Stimulated activated CD8-positive, alpha-beta memory T cell treated with anti-CD3 and anti-CD28 coated beads, Interleukin-15, amount 100 ng/mL, for 24 hours (primary cell): ENCODE measurements at places on chromosomes 13 and 19.
A peak's percentile ranks its signal among the peaks of the same experiment; 100 is the strongest.

GRCh38 chr19:13020002-13020414 lies 24.7 kb downstream of the NFIX start:
- no peak for DNase-seq

- DNase-seq = no peak
Observed at GRCh38 chr13:26051657-26052311, at the start of gene SHISA2. Gene SHISA2 (minus strand): TSS chr13:26052016. CDS start chr13:26050975, 1,041 bp downstream.

GRCh38 chr19:12777217-12778016 lies 2.1 kb upstream of the HOOK2 start:
- DNase-seq = peak; percentile 72

DNA sequence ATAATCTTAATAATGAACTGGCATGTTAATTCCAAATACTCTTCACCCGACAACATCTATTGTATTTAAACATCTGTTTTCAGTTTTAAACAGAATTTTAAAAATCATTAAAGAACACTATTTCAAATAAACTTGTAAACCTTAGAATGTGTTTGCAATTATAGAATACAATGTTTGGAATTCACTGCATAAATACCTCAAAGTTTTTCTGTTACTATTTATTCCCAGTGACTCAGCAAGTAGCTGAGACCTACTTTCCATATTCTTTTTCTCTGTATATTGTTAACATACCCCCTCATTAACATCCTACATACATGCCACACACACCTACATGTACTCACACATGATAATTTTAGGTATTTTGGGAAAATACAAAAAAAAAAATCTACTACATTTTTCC lies 1134.3 kb downstream of the SLITRK1 start:
- DNase-seq = no peak

DNA sequence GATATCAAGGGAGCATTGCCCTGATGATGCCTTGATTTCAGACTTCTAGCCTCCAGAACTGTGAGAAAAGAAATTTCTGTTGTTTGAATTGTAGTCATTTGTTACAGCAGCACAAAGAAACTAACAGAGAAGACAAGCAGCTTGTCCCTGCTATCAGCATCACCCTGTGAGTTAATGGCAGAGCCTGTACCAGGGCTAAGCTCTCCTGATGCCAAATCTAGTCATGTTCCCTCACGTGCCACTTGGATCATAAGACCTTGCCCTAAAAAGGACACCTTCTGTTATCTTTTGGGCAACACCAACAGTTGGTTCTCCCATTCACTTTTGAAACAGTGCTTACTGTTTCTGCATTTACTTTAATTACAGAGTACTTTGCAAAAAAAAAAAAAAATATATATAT lies 14.8 kb downstream of the RCBTB2 start:
- DNase-seq = no peak

DNA sequence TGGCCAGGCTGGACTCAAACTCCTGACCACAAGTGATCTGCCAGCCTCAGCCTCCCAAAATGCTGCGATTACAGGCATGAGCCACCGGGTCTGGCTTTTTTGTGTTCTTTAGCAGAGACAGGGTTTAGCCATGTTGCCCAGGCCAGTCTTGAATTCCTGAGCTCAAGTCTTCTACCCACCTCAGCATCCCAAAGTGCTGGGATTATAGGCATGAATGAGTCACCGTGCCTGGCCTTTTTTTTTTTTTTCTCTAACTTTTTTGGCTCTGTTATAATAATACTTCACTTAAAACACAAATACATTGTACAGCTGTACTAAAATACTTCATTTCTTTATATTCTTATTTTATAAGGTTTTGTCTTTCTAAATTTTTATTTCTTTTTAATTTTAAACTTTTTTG lies 599.5 kb upstream of the PCDH9 start:
- DNase-seq = no peak

GRCh38 chr13:102700088-102701031 lies 5.5 kb upstream of the METTL21C start:
- no peak for DNase-seq

GRCh38 chr13:77099415-77099814 lies 72.5 kb upstream of the FBXL3 start:
- no peak for DNase-seq

- no peak for DNase-seq
Observed at GRCh38 chr13:84481958-84482357, 599.7 kb upstream of the SLITRK1 start.

GRCh38 chr13:21522847-21523246 lies 63.7 kb upstream of the ZDHHC20 start:
- DNase-seq = no peak

DNA sequence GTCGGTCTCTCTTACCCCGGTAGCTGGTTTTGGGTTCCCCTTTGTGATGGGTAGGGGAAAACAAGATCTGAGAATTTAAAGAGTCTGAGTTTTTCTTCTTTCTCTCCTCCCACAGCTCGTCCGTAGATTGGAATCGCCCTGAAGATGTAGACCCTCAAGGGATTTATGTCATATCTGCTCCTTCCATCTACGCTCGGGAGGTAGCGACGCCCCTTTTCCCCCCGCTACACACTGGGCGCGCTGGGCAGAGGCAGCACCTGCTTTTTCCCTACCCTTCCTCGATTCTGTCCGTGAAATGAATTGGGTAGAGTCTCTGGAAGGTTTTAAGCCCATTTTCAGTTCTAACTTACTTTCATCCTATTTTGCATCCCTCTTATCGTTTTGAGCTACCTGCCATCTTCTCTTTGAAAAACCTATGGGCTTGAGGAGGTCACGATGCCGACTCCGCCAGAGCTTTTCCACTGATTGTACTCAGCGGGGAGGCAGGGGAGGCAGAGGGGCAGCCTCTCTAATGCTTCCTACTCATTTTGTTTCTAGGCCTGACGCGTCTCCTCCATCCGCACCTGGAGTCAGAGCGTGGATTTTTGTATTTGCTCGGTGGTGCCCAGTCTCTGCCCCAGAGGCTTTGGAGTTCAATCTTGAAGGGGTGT lies 7.1 kb upstream of the SELENOV start:
- no peak for DNase-seq

DNA sequence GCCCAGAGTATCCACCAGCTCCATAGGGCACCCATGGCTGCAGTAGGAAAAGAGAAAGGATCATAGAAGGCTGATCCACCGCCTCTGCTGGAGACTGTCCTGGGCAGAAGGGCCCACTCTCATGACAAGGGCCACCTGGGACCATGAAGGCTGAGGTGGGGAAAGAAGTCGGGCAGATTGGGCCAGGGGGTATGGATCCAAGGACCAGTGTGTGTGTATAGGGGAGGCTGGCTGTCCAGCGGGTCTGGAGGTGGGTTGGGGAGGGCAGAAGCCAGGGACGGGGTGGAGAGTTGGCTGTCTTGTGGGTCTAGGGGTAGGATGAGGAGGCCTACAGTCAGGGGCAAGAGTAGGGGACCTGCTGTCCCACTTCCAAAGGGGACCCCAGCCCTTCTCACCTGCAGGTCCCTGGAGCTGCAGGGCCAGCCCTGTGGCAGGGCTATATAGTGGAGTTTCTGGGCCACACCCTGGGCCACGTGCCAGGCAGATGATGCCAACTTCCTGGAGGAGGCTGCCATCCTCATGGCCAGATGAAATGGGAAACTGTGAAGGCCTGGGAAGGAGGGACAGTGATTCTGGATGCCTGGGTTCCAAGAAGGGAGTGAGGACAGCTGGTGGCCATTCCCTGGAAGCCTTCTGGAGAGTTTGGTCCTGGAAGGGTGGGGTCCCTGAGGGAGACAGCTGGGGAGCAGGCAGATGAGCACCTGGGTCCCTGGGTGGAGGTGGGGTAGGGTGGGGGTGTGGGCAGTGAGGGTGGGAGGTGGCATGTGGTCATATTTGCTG lies at the start of gene FCGBP:
Gene FCGBP, minus strand, starts transcription at position 51 of the 780 bp plus-strand sequence.
- no peak for DNase-seq

DNA sequence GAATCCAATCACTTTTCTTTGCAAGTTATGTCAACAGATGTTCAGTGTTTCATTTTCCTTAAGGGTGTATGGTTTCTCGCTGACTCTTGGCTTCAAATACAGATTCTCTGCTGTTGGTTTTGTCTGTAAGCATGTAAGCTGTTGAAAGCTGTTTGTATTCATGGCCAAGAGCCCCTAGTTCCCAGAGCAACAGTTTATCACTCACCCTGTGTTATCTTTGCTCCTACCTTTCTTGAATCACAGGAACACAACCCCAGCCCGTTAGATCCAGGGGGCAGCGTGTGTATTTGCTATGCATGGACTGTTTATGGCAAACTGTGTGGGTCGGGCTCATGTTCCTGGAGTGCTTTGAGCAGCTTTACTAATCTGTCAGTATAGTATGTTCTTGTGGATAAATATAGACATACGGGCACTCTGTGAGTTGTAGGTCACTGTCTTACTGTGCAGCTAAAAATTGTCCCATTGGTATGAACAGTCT lies 28.9 kb downstream of the FRY start:
- DNase-seq = no peak

DNA sequence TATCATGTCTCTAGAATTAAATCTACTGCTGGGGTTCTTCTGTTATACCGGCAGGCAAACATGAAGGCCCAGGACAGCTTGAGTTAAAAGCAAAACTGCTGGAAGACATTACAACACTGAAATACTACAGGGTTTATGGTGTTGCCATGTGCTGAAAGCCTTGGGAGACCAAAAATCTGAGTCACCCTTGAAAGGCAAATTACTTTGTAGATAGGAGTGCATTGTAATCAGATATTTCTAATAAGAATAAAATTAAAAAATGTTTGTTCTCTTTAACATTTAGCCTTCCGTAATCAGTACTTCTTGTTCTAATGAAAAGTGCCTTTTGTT lies 181.3 kb downstream of the PCDH9 start:
- no peak for DNase-seq

DNA sequence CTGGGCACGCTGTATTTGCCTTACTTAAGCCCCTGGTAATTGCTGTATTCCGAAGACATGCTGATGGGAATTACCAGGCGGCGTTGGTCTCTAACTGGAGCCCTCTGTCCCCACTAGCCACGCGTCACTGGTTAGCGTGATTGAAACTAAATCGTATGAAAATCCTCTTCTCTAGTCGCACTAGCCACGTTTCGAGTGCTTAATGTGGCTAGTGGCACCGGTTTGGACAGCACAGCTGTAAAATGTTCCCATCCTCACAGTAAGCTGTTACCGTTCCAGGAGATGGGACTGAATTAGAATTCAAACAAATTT lies 676 bp downstream of the BRCA2 start:
- no peak for DNase-seq

DNA sequence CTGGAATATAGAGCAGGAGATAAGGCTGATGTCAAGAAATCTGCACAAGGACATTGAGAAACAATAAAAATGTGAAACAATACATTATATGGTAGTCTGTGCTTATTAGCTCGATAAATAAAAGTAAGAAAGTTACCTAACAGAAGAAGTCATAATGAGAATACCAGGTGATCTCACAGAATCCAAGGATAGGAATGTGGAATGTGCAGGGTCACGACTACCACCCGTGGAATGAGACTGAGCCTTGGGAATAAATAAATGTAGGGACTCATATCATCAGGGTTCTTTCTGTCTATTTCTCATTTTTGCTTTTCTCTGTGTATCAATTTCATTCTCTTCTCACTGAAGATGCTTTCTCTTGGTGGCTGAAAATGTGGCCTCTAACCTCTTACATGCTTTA lies 26.0 kb upstream of the KBTBD7 start:
- no peak for DNase-seq

DNA sequence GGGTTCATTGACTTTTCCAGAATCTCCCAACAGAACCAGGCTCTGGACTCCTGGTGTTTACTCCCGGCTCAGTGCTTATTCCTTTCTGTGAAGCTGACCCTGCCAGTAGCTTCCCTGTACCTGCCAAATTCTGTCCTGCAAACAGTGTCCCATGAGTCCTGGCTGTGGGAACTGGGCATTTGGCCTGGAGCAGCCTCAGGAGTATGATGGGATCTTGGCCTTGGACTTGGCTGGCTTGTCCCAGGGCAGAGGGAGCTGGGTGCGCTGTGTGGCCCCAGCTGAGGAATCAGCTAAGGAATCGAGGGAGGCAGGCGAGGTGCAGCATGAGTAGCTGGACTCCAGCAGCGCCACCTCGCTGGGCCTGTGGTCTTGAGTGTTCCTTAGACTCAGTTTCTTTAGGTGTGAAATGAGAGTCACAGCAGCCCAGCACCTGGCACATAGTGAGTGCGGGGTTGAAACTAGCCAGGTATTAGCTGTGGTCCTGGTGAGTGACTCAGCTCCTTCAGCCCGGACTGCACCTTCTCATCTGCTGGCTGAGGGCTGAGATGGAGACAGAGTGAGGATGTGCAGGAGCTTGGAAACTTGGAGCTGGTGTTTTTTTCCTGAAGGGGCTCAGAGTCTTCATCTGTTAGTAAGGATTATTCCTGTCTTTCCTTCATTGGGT lies 10.4 kb downstream of the CLASRP start:
- DNase-seq = no peak

DNA sequence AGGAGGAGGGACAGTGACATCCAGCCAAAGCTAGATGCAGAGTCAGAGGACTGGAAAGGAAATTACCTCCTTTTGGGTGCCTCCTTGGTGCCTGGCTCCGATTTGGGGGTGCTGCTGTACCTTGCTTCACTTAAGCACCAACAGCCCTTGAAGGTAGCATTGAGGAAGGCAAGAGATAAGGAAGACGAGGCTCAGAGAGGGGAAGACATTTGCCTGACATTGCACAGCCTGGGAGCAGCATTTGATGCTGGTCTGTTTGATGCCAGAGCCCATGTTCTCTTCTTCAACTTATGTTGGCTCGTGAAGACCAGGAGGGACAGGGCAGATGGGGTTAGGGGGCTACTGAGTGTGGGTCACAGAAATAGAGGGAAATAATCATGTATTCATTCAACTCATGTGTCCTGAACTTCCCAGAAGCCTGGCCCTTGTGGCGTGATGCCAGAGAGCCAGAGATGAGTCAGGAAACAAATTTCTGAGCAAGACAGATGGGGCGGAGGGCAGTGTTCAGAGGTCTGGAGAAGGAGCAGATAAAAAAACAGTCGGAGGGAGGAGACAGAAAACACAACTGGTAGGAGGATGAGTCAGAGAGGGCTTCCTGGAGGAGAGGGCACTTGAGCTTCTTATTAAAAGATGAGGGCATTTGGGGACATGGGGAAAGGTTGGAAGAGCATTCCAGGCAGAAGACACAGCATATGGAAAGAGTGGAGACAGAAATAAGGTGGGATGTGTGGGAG lies 3.0 kb upstream of the C19orf81 start:
- DNase-seq = no peak

DNA sequence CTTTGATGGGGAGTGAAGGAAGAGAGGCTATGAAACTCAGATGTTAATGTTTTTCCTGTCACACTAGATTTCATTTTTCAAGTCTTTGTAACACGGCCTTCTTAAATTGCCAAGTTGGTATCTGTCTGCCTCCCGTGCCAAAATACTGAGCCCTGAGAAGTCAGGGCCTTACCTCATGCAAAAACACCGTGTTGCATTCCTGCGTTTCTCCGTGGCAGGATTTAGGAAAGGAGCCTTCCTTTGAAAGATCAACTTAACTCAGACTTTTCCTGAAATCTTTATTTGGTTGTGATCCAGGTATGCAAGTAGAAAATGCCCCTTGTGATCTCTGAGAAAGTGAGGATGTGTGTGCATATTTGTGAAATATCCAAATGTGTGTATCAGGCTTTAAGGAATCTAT lies 1291.0 kb upstream of the SLC10A2 start:
- DNase-seq = no peak

- no peak for DNase-seq
Observed at GRCh38 chr13:31204592-31204991, 4.8 kb downstream of the B3GLCT start.
